AG04449 (cell line): ENCODE measurements at places on chromosomes 16 and 17.

GRCh38 chr17:65072660-65073071, 16.1 kb upstream of the GNA13 start:
- no peak for DNase-seq

GRCh38 chr16:4814046-4814445, 11.6 kb upstream of the ROGDI start:
- DNase-seq: no peak

- no peak for DNase-seq
Observed at GRCh38 chr17:39744075-39744835, 6.5 kb downstream of the GRB7 start.

DNA sequence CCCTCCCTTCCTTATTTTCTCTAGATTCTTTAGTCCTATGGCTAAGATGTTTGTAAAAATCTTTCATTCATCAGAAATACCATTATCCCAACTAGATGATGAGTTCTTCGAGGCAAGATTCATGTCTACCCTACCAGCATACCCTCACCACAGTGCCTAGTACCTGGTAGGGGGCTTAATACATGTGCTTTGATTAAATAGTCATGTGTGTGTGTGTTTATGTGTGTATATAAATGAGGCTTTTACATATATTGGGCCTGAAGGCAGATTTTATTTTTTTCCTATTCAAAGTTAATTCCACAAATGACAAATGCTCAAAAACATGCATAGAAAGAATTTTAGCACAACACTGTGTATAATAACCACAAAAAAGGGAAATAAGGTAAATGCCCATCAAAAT, 193.0 kb upstream of the IRX3 start:
- DNase-seq: no peak

DNA sequence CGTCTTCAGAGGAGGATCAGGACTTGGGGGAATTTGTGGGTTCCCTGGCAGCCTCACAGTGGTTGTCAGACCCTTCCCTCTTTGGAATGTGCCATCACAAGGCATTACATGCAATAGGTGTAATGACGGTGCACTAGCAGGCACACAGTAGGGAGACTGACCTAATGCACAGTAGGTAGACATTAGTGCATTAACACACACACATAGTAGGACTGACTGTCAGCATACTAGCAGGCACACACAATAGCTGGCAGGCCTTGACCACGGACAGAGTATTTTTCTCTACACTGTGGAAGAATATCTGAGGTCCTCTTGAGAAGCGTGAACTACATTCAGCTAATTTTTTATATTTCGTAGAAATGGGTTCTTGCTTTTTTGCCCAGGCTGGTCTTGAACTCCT, 10.9 kb upstream of the UBALD2 start:
- no peak for DNase-seq

DNA sequence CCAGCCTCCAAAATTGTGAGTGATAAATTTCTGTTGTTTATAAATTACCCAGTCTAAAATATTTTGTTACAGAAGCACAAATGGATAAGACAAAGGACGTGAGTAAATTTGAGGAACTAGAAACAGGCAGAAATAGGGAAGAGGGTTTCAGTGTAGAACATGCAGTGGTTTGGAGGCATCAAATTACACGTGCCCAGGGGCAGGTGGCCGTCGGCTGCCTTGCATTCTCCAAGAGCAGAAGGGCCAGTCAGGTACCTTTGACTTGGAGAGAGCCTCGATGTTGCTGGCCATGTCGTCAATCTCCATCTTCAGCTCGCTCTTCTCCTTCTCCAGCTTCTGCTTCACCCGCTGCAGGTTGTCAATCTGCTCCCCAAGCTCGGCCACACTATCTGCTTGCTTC, 54.3 kb downstream of the MYH13 start:
- DNase-seq: no peak
